ENCODE measurements at places on chromosomes 6 and 20.

GRCh38 chr6:149483334-149483725 lies 1.5 kb downstream of the ZC3H12D start:
- DNase-seq = no peak

DNA sequence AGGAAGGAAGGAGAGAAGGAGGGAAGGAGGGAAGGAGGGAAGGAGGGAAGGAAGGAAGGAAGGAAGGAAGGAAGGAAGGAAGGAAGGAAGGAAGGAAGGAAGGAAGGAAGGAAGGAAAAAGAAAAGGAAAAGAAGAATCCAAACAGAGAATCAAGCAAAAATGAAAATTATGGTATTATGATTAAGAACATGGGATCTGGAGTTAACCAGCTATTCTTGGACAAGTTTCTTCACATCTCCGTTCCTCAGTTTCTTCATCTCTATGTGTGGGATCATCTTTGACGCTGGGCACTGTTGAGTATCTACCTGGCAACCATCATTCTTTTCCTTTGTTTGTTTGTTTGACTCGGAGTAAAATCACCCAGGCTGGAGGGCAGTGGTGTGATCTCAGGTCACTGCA lies 71.6 kb downstream of the ZNF217 start:
- DNase-seq = no peak

- no peak for DNase-seq
Observed at GRCh38 chr6:164166515-164166914, 752.0 kb downstream of the QKI start.

GRCh38 chr6:82331031-82331773 lies 32.4 kb upstream of the TPBG start:
- no peak for DNase-seq

GRCh38 chr20:56897958-56898349 lies 268.8 kb downstream of the TFAP2C start:
- DNase-seq = no peak

- no peak for DNase-seq
Observed at GRCh38 chr6:16575655-16576054, 185.6 kb downstream of the ATXN1 start.

DNA sequence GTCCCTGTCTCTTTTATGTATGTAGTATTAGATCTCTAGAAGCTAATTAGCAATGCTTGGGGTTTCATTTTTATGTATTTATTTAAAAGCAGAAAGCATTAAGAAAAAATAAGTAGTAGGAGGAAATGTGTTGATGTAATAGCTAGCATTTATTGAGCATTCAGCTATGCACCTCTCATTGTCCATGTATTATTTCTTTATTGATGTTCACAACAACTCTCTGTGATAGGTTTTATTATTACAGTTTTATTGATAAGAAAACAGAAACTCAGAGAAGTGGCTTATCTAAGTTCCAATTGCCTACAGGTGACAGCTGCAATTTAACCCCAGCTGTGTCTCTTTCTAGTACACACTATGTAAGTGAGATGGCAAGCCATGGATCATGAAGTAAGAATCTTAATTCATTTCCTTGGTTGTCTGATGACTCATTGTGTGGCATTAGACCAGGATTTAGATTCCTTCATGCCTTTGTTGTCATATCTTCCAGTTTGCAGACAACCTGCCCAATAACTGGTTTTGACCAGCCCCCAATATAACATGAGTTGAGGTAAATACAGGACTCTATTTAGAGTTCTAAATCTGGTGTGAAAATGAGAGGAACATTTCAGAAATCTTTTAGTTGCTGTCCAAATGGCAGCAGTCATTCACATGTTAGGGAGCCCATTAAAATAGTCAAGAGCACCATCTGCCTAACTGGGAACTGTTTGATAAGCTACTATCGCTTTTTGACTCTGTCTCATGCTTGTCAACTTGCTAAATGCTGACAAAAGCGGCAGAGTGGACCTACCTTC lies 170.8 kb upstream of the PHACTR1 start:
- no peak for DNase-seq

DNA sequence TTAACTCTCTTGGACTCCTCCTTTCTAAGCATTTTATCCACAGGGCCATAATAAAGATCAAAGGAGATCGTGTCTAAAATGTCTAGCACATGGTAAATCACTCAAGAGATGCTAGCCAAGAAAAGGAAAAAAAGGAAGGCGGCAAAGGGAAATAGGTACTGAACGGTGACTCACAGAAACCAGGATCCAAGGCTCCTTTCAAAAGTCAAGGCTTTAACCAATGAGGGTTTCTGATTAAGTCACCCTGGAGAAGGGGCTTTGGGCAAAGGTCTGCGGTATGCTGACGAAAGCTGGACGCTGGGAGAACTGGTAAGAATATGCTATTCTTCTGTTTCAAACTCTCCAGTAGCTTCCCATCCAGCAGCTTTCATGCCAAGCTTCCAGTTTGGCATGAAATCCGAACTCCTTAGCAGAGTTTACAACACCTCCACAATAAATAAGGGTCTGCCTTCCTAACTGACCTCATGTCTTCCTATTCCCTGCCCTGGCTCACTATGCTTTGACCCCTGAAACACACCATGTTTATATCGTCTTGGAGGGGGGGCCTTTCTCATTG lies 1.0 kb downstream of the TOMM34 start:
- DNase-seq = no peak

DNA sequence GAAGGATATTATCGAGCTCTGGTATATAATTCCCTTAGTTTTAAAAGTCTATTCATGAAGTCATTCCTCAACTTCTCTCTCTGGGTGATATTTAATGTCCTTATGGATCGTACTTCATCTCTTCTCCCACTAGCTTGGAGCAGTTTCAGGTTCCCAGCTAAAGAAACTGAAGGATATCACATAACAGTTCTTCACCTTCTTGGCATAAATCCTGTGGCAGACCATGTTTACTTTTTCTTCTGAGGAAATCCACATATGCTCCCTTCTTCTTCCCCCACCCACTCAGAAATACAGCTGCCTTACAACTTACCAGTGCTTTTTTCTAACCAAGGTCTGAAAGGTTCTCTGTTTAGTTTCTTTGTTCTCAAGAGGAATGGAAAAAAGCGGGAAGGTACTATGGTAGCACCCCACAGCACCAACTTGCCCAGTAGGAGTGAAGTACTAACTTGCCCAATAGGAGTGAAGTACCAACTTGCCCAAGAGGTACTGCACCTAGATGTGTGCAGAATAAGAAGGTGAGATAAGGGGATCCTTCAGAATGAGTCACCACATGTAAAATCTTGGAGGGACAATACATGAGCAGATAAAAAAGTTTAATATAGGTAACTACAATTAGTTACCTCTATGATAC lies 53.1 kb downstream of the TSPYL4 start:
- DNase-seq = no peak

- DNase-seq = no peak
Observed at GRCh38 chr6:75094614-75095200, 111.1 kb downstream of the COL12A1 start.

- no peak for DNase-seq
Observed at GRCh38 chr20:32670773-32671455, 2.8 kb downstream of the C20orf203 start.

DNA sequence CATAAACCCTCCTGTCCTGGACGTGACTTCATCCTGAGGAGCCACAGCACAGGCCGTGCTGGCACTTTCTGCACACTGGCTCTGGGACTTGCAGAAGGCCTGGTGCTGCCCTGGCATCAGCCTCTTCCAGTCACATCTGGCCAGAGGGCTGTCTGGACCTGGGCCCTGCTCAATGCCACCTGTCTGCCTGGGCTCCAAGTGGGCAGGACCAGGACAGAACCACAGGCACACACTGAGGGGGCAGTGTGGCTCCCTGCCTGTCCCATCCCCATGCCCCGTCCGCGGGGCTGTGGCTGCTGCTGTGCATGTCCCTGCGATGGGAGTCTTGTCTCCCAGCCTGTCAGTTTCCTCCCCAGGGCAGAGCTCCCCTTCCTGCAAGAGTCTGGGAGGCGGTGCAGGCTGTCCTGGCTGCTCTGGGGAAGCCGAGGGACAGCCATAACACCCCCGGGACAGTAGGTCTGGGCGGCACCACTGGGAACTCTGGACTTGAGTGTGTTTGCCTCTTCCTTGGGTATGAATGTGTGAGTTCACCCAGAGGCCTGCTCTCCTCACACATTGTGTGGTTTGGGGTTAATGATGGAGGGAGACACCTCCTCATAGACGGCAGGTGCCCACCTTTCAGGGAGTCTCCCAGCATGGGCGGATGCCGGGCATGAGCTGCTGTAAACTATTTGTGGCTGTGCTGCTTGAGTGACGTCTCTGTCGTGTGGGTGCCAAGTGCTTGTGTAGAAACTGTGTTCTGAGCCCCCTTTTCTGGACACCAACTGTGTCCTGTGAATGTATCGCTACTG lies 22.0 kb upstream of the PYGB start:
- no peak for DNase-seq

DNA sequence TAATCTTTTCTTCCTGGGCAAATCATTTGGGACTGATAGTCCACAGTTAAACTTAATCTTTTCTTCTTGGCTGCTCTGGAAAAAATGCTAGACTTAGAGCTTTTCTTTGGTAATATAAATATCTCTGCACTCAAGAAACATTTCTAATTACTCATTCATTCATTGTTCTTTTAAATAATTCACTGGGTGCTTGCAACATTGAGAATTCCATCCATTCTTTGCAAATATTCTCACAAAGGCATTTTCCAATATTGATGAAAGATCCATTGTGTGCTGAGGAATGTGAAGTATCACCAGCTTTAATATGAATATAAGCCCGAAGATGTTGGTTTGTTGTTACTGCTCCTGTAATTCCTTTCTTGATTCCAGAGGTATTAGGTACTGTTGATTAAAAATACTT lies 38.4 kb downstream of the AKAP7 start:
- DNase-seq = no peak

- no peak for DNase-seq
Observed at GRCh38 chr6:157194110-157194509, 129.2 kb downstream of the TMEM242 start.

- no peak for DNase-seq
Observed at GRCh38 chr6:73696966-73697655, 1.1 kb downstream of the CD109 start.

GRCh38 chr6:124984668-124985338 lies 22.6 kb downstream of the RNF217 start:
- DNase-seq = no peak

GRCh38 chr6:158708239-158708638 lies 58.4 kb downstream of the SYTL3 start:
- no peak for DNase-seq

DNA sequence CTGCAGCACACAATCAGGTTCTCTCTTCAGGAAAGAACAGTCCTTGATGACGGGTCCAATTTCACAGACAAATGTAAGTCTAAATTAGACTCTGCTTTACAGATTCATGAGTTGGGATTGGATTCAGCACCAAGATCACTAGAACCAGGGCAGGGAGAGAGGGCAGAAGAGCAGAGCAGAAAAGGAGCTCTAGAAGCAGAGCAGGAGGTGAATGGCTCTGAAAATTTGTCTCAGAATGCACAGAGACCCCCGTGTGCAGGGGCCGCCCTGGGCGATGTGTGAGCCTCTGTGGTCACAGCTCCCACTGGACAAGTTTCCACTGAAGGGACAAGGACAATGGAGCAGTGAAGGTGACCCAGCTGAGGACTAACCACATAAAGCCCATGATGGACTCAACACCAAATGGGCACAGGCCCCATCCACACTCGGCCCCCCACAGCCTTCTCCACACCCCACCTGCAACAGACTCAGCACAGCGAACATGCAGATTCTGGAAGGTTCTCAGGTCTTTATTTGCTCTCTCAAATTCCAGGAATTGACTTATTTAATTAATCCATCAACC lies 3.5 kb downstream of the HLA-B start:
- DNase-seq = no peak

- DNase-seq = no peak
Observed at GRCh38 chr20:10478205-10478604, 43.1 kb downstream of the SLX4IP start.

DNA sequence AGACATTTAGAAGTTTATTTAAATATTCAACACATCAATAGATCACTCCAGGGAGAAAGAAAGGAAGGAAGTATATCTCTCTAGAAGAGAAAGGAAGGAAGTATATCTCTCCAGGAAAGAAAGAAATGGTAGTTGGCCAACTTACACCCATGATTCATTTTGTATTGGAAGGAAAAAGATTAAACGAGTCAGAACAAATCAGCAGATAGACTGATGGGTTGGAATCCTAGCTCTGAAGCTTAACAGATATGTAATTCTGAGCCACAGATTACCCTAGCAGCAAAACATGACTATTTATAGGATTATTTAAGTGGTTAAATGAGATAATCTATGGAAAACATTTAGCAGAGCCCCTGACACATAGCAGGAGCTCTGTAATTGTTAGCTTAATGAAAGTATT lies 27.1 kb downstream of the COL12A1 start:
- DNase-seq = no peak

GRCh38 chr6:21928827-21929226 lies 335.3 kb downstream of the SOX4 start:
- no peak for DNase-seq

GRCh38 chr6:81997090-81997926 lies 244.8 kb upstream of the TENT5A start:
- DNase-seq = no peak

DNA sequence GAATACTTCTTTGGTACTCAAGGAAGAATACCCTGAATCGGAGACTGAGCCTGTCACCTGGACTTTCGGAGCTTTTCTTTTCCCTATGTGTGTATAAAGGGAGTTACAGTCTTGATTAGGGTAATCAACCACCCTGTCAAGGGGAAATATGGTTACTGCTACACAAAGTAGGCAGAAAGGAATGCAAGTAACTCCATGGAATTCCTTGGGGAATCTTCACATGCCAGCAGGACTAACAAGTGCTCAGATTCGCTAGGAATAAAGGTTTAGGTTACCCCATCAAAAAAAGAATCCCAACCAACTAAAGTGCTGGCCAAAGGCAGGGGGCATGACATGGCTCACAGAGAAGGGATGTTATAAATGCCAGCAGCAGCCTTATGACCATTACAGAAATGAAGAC lies 10.4 kb downstream of the KCNS1 start:
- no peak for DNase-seq

- no peak for DNase-seq
Observed at GRCh38 chr6:134134654-134135053, 82.2 kb upstream of the SLC2A12 start.

GRCh38 chr6:145749632-145750031 lies 14.3 kb upstream of the EPM2A start:
- no peak for DNase-seq

GRCh38 chr6:34859951-34860350 lies 27.9 kb downstream of the TAF11 start:
- no peak for DNase-seq

GRCh38 chr6:52577778-52578463 lies 1.1 kb upstream of the TRAM2 start:
- DNase-seq = no peak

GRCh38 chr6:130836055-130836640 lies 8.9 kb downstream of the SMLR1 start:
- DNase-seq = no peak

DNA sequence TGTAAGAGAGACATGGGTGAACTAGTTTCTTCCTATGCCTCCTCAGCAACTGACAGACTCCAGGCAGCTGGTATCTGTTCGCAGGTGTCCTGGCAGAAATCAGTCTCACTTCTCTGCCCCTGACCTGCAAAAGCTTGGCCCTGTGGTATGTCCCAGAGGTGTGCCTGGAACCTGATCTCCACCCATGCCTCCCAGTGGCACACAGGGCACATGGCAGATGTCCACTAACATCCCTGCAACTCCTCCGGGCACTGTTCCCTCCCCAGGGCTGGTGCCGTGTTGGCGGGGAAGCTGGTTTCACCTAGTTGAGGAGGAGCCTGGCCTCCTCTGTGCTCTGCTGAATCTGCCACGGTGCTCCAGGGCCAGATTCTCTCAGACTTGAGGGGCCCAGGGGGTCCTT lies 123.3 kb upstream of the GGTLC1 start:
- DNase-seq = no peak

GRCh38 chr6:84273048-84273809 lies 45.8 kb upstream of the CEP162 start:
- DNase-seq = no peak

- no peak for DNase-seq
Observed at GRCh38 chr6:12528136-12528535, 188.4 kb upstream of the PHACTR1 start.
